Motor neuron (in vitro differentiated cells): ENCODE measurements at places on chromosomes 7 and 10.
A peak's percentile ranks its signal among the peaks of the same experiment; 100 is the strongest.

DNA sequence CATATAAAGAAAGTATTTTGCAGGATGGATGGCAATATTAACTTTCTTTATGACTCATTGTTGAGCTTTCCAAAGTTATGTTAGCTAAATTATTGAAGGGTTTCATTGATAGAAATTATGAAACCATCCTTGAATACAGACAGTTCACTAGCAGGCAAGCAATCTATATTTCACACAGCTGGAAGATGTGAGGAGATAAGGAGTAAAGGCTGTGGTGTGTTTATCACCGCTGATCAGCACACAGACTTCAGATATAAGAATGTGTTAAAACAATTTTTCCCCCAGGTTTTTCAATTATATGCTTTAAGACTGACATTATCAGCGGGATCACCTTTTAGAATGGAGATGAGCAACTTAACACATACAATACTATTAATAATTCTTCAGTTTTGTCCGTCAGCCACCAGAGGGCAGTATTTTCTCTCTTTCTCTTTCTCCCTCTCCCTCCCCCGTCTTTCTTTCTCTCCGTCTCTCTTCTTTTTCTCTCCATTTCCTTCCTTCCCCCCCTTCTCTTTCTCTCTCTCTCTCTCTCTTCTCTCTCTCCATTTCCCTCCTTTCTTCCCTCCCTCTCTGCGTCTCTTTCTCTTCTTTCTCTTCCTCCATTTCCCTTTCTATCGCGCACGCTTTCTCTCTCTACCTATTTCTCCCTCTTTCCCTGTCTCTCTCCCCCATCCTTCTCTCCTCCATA, 62.9 kb upstream of the FAM171A1 start:
- ATAC-seq, result no peak

DNA sequence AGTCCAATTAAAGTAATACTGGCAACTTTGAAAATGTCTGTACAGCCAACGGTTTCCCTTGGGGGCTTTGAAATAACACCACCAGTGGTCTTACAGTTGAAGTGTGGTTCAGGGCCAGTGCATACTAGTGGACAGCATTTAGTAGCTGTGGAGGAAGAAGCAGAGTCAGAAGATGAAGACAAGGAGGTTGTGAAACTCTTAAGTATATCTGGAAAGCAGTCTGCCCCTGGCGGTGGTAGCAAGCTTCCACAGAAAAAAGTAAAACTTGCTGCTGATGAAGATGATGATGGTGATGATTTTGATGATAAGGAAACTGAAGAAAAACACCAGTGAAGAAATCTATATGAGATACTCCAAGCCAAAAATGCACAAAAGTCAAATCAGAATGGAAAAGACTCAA, 72.2 kb downstream of the ZNF783 start:
- no peak for ATAC-seq

DNA sequence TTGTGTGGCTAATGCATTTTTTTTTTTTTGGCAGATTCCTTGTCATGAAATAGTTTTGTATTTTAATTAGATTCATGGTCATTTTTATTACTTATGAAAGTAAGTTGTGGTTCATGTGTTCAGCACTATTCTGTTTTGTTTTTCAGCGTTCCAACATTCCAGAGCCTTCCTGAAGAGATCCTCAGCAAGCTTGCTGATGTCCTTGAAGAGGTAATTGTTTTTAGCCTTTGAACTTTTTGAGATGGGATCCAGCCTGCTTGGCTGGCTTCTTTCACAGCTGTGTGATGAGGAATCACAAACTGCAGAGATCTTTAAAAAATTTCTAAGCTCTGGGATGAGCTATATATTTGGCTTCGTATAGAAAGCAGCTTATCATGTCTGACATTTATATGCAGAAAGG, 208.0 kb upstream of the CSTF2T start:
- ATAC-seq, result no peak

GRCh38 chr10:35940141-35941041, 298.3 kb upstream of the FZD8 start:
- peak; percentile 90 for ATAC-seq

DNA sequence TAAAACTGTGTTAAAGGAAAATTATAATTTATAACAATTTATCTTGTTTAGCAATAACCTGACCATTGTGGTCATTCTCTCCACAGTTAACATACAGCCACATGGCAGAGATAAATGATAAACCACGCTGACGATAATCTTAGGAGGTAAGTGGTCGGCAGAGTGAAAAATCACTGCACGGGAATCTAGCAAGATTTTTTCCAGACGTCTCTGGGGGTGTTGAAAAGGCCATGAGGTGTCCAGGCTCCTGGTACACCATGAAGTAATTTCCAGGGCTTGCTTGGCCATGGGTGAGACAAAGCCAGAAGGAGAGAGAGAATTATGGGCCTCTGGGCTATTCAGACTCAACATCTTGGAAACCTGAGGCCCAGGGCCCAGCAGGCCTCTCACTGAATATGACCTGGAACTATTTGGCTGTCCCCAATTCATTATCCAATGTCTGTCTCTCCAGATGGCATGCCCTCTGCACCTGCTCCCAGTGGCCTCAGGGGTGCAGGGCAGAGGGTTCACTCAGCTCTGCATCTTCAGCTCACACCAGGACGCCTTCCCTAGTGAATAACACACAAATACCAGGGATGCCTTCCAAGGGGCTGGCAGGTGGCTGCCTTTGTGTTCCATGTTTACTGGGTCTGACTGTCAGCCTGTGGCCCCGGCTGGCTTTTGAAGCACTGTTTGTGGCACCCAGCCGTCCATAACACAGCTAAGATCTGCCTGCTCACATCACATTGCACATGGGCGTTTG, 590.4 kb upstream of the PFKP start:
- ATAC-seq, result peak; percentile 17

- ATAC-seq, result no peak
Measured at GRCh38 chr10:78776756-78777155, 292.0 kb upstream of the ZMIZ1 start.

- no peak for ATAC-seq
Measured at GRCh38 chr7:10075866-10076265, 897.8 kb upstream of the PHF14 start.

DNA sequence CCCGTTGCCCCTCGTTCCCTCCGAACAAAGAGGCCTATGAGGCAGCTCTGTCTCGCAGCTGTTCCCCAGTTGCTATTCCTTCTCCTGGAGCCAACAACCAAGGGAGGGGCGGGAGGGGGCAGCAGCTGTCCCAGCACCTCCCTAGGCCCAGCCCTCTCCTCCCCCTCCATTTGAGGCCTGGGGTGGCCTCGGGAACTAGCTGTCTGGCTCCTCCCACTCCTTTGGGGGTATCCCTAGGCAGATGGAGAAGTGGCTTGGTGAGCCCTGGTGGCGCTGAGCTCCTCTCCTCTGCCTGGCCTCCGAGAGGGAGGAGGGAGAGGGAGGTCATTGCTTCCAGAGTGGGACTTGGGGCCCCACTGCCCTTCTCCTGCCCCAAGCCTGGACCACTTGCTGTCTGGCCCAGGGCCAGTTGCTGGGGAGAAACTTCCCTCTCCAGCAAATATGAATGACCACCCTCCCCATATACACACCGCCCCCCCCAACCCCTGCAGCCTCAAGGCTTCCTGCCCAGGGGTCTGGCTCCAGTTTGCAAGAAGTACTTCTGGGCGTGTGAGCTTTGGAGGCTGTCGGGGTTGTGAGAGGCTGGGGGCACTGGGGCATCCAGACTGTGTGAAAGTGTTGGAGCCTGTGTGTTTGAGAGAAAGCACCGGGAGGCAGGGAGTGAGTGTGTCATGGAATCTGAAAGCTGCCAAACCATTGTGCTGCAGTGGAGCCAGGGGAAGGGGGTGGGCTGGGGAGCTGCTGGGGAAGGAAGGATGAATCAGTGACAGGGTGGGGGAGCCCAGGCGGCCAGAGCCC, 3.1 kb downstream of the FLNC start:
- peak; percentile 52 for ATAC-seq

DNA sequence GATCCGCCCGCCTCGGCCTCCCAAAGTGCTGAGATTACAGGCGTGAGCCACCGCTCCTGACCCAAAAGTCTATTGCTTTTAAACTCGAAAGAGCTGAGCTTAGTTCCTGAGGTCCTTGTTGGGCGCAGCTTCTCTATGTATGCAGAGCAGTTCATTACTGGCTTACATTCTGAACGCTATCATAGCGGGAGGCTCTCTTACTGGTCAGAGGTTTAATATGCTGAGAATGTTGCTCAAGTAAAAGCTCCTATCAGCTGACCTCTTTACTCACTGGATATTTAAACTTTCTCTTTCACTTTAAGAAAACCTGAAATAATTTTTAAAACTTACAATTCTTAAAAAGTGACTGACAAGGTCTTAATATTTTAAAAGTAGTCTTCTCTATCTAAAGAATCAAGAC, 160.8 kb upstream of the WNT16 start:
- no peak for ATAC-seq

DNA sequence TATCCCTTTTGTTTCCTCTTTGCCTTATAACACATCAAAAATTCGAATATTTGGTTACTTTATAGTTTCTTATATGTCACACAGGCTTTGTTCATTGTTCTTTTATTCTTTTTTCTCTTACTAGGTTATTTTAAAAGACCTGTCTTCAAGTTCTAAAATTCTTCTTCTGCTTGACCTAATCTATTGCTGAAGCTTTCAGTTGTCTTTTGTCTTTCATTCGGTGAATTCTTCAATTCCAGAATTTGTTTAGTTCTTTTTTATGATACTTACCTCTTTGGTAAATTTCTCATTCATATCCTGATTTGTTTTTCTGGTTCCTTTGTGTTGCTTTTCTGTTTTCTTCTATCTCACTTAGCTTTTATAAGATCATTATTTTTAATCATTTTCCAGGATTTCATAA, 188.4 kb downstream of the ZEB1 start:
- ATAC-seq, result no peak

GRCh38 chr10:114172216-114172615, 1.8 kb downstream of the CCDC186 start:
- ATAC-seq, result no peak

GRCh38 chr7:97513326-97513725, 218.6 kb upstream of the TAC1 start:
- no peak for ATAC-seq

- no peak for ATAC-seq
Measured at GRCh38 chr10:67803588-67804394, 34.2 kb downstream of the DNAJC12 start.

DNA sequence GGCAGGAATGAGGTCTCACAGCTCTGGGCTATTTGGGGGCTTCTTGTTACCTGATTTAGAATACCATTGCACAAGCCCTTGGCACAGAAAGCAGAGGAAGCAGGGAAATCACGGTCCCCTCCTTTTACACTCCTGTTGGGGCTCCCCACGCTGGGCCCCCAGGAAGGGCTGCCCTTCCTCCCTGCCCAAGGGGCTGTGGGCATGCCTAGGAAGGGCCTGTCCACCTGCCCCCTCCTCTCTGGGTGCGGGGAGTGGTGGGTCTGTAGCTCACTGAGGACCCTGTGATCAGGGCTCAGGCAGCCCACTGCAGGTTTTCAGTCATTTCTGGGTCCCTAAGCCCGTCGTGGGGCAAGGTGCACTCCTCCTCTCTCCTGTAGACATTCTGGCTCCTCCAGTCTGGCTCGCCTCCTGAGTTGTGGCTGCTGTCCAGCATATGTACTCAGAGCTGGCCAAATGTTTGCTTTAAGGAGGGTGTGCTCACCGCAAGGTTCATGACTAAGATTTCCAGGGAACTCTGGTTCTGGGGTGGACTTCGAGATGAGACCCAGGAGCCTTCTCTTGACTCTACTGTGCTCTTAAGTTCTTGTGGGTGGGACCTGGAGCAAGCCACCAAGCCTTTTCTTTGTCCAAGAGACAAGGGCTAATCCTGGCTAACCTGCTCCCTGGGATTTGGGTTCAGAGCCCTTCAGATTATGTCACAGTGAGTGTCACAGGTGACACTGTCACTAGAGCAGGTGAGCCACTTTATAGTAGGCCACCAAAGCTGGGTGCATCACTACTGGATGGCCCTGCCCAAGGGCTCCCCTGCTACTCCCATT, 56.0 kb downstream of the TACR2 start:
- ATAC-seq, result peak; percentile 91

GRCh38 chr10:37222046-37222445, 96.6 kb downstream of the ANKRD30A start:
- no peak for ATAC-seq

DNA sequence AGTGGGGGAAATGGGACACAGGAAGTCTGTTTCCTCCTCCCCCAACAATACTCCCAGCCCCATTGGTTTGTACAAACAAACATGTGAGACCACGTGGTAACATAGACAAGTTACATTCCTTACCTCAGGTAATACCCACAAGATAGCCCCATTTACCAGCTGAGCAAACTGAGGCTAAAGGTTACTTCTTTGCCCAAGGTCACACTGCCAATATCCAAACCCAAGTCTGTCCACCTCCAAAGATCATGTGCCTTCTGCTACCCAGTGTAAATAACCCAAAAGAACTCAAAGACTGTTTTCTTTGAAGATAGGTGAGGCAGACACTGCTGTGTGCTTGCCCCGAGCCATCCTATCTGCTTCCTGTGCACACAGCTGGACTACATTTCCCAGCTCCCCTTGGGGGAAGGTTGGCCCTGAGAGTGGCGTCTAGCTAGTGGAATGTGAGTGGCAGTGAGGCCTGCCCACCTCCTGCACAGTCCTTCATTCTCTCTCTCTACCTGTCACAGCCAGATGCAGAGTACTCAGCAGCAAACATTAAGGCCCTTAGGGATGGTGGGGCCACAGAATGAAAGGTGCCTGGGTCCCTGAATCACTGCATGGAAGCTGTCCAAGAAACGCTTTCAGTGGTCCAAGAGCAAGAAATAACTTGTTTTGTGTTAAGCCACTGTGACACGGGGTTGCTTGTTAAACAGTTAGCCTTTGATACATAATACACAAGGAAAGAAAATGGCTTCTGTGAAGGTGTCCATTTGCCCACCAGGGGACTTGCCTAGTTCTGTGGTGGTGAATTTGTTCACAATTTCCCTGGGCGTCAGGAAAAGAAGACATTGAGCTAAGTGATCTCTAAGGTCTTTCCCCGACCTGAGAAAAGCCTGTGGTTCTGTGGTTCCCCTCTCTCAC, 257.7 kb upstream of the NFE2L3 start:
- ATAC-seq, result no peak

DNA sequence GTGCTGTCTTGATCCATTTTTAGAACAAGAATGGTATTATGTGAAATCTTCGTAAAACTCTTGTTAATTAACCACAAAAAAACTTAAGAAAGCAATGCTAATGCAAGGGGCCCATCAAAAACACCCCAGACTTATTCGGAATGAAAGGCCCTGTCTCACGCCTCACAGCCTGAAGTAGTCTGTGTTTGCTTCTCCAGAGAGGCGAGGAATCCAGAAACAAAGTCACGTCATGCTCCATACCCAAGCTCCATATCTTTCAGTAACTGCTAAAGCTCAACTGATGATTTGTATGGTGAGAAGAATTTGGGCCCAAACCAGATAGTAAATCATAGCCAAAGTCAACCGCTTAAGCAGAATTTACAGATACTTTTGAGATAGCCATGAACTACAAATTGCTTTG, 155.4 kb downstream of the ATE1 start:
- no peak for ATAC-seq

GRCh38 chr10:33483124-33483815, 148.8 kb upstream of the NRP1 start:
- no peak for ATAC-seq

- no peak for ATAC-seq
Measured at GRCh38 chr7:105854498-105854897, 21.9 kb downstream of the ATXN7L1 start.

- no peak for ATAC-seq
Measured at GRCh38 chr7:45494885-45495284, 79.3 kb upstream of the ADCY1 start.

- no peak for ATAC-seq
Measured at GRCh38 chr10:132351611-132352010, 19.6 kb downstream of the LRRC27 start.

GRCh38 chr10:84291384-84291783, 37.0 kb upstream of the CCSER2 start:
- ATAC-seq, result no peak

- ATAC-seq, result no peak
Measured at GRCh38 chr7:19439517-19439916, 269.3 kb downstream of the POLR1F start.

GRCh38 chr10:49319206-49319605, 20.2 kb downstream of the C10orf71 start:
- no peak for ATAC-seq
